Esophagus muscularis mucosa (tissue), 4 donors: ENCODE measurements at places on chromosomes 11 and 22. TPM values are rescaled to one million over a fixed set of nuclear protein-coding genes. Genes with fewer than 3 reads are reported as not detected.

GRCh38 chr11:122732342-122733315, 77.1 kb downstream of the UBASH3B start:
- DNase-seq, result no peak

- DNase-seq, result no peak
These were observed 1019.3 kb downstream of the JRKL start for GRCh38 chr11:97409141-97409540.

DNA sequence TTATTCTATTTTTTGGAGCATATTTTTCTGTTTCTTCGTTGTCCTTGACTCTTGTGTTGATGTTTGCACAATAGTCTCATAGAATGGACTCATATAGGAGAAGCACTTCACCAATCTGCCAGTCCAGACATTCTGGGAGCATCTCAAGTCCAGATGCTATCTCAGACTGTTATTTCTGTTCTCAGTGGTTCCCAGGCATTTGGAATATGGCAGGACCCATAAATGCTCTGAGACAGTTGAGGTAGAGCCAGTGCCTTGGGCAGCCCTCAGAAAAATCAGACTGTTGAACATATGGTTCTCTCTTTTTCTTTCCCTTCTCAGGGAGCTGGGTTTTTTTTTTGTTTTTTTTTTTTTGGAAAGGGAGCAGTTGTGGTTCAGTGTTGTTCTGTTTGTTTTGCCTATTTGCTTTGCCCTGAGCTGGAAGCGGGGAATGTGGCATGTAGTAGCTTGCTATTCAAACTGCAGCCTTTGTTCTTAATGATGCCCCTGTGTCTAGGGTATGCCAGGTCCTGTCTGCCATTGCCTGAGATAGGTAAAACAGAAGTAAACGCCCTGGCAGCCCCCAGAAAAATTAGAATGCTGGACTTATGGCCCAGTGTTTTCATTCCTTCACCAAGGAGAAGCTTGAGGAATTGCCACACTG, 3.7 kb upstream of the MS4A2 start:
- DNase-seq, result no peak

DNA sequence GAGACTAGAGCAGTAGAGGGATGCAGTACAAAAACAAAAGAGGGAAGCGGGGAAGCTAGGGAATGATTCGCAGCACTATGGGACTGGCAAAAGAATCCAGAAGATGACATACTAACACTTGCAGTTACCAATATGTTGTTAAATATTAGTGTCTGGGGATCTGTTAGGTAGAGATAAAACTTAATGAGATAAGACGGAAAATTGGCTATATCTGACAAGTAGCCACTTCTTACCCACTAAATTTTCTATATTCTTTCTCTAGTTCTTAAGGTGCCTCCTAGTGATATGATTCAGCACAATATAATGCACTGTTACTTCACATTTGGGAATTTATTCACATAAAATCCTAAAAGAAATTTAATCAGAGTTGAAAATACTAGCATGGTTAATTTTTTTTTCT, 30.8 kb downstream of the CCDC90B start:
- DNase-seq, result no peak

DNA sequence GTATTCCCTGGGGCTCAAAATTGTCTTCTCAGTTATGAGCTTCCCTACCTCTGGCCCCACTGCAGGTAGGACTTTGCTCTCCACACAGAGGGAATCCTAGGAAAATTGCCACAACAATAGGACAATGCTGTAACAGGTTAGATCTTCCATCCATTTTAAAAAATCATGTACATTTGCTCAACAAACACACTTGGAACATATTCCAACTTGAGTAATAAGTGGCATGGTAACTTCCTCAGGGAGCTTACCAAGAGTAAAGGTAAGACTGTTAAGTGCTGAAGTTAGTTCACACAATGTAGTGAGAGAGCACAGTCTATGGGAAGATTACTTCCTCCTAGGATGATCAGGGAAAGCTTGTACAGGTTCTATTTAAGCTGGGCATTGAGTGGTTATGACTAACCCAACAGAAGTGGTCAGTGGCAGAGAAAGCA, 78.9 kb upstream of the BIRC3 start:
- DNase-seq, result peak; percentile 31

GRCh38 chr22:49944399-49944891, 16.1 kb upstream of the PIM3 start:
- no peak for DNase-seq

GRCh38 chr22:42871146-42872050, 14.3 kb upstream of the ARFGAP3 start:
- DNase-seq, result no peak

- no peak for DNase-seq
These were observed 34.6 kb downstream of the APOL5 start for GRCh38 chr22:35752006-35752862.

- no peak for DNase-seq
These were observed 21.3 kb downstream of the TRMU start for GRCh38 chr22:46356496-46357480.

DNA sequence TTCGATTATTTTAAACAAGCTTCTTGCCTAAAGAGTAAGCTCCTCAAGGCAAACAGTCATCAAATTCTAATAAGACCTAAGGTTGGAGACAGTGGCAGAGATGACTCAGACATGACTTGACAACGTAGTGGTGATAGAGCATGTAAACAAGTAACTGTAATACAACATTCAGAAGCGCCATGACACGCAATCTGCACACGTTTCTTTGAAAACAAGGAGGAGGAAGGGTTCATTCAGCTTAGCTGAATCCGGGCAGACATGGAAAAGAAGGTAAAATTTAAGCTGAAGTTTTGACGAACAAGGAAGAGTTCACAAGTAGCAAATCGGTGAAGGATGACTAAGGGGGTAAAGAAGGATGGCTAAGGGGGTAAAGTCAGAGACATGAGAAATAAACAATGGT, 152.4 kb upstream of the ZC3H12C start:
- no peak for DNase-seq

DNA sequence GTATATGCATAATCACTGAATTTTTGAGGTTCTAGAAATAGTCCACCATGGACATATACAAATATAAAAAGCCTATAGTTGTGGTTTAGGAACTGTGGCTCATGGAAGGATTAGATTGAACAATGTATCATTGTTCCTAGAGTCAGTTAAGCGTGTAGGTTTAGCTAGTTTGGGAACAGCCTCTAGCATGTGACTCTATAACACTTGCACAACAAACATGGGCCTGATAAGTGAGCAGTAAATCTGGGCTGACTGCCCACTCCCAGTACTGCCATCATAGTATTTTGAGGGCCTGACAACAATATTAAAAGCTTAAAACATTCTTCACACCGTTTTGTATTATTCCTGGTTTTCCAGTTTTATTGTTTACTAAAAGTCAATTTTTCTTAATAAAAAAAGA, 47.0 kb downstream of the YAP1 start:
- DNase-seq, result no peak

DNA sequence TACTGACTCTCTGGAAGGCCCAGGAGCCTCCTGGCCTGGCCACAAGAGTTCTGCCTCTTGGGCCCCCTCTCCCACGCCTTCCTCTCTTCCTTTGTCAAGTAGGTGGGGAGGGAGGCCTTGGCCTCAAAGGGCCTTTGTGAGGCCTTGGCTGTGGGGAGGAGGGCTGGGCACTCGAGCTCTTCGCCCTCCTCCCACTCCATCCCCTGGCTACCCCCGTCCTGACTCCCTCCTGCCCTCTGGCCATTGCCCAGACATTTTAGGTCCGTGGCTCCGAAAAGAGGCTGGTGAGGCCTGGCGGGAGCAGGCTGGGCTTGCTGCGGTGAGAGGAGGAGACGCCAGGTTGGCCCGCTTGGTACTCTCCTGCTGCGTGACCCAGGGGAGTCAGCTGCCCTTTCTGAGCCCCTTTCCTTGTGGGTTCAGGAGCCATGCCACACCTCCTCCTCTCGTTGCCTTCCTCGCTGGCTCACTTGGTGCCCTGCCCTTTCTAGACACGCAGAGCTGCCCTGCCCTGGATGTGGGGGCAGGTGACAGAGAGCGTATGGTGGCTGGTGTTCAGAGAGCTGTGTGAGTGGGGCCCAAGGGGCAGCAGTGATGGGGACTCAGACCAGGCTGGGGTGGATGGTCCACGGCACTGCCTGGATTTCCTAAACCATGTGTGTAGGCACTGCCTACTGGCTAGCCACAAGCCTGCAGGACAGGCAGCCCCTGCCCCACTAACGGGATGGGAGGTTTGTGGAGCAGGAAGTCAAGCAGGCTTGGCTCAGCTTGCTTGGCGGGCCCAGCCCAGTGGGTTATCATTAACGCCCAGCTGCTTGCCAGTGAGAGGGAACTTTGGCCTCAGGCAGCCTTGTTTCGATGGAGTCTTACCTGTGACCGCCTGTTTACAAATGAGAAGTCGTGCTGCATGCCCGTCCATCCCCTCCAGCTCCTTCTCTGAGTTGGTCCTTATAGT, 15.8 kb upstream of the OMP start:
- DNase-seq, result no peak

DNA sequence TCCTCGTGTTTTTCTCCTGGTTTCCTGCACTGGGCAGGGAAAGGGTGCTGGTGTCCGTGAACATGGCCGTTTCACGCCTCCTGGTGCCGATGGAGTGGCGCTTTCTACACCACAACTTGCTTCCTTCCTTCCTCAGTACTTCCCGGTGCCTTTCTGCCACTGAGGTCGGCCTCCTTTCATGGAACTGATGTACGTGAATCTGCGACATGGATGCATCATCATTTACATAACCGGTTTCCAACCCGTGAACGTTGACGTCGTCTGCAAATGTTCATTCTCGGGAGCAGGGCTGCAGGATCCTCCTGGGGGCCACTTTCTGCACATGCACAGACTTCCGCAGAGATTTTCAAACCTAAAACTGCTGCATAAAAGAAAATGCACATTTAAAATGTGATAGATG, 474.4 kb downstream of the BRD1 start:
- no peak for DNase-seq

Gene ARCN1
- 115 TPM for total RNA-seq

Gene KRTAP5-10
- total RNA-seq, result not detected

Gene STK33
- total RNA-seq, result 20.5 TPM
